Camera-type eye (tissue), 1 donor: ENCODE measurements at places on chromosomes 3 and 15. TPM values are rescaled to one million over a fixed set of nuclear protein-coding genes. Genes with fewer than 3 reads are reported as not detected.

NUP210 gene
- 29.5 TPM for total RNA-seq

STRA6 gene
- 17.3 TPM for total RNA-seq

NTRK3 gene
- total RNA-seq: 14.6 TPM

DNAH12 gene
- 0.71 TPM for total RNA-seq

MYZAP gene
- total RNA-seq: 2.9 TPM

NCK1 gene
- 53.5 TPM for total RNA-seq

DNAH1 gene
- total RNA-seq: 9.0 TPM

ANKUB1 gene
- total RNA-seq: not detected

SERPINI1 gene
- total RNA-seq: 23.4 TPM
